ENCODE measurements at places on chromosomes 2 and 18.

DNA sequence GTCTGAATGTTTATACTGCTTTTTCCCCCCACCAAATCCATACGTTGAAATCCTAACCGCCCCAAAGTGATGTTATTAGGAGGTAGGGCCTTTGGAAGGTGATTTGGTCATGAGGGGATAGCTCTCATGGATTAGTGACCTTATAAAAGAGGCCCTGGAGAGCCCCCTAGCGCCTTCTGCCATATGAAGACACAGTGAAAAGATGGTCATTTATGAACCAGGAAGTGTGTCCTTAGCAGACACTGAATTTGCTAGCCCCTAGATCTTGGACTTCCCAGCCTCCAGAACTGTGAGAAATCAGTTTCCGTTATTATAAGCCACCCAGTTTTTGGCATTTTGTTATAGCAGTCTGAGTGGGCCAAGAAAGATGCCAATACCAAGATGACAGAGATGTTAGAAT, 7.2 kb upstream of the TSN start:
- DNase-seq, result no peak

- no peak for DNase-seq
Measured at GRCh38 chr2:128270672-128271596, 47.7 kb downstream of the HS6ST1 start.

GRCh38 chr2:215685238-215685990, 249.5 kb upstream of the FN1 start:
- peak; percentile 36 for DNase-seq

GRCh38 chr2:31151501-31151900, 13.3 kb upstream of the GALNT14 start:
- no peak for DNase-seq

GRCh38 chr2:47803363-47803762, 20.4 kb downstream of the MSH6 start:
- DNase-seq, result no peak

GRCh38 chr2:191064590-191064989, 50.6 kb upstream of the STAT1 start:
- no peak for DNase-seq

DNA sequence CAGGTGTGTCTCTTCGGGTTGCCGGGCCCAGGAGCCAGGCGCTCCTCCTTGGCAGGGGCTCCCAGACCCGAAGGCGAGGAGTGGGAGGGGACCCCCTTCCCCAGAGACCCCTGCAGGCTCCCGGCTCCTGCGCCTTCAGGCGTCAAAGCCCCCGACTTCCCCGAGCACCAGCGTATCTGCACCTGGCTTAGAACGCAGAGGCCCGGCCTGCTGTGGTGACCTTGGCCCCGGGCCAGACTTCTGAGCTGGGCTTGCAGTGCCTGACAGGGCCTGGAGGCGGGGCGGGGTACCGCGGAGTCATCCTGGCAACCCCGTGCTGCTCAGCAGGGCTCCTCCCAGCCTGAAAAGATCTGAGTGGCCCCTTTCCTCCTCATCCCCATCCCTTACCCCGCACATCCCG, 27.0 kb downstream of the SKA1 start:
- no peak for DNase-seq

- no peak for DNase-seq
Measured at GRCh38 chr2:144493027-144493809, 26.7 kb downstream of the ZEB2 start.

DNA sequence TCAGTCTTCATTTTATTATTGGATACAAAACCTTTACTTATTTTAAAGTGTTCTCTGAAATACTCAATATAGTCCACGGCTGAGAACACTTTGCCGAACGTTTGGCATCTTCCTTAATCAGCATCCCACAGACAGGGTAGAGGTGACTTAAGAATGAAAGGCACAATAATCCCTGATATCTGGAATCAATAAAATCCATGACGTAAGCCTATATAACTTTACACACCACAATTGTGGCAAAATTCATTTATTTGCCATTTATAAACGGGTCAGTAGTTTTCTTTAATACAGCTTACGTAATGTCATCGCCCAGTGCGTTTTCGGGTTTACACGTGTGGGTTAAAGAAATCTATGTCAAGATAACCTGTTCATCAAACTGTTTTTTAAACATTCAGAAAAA, 1.3 kb downstream of the MGAT4A start:
- no peak for DNase-seq

DNA sequence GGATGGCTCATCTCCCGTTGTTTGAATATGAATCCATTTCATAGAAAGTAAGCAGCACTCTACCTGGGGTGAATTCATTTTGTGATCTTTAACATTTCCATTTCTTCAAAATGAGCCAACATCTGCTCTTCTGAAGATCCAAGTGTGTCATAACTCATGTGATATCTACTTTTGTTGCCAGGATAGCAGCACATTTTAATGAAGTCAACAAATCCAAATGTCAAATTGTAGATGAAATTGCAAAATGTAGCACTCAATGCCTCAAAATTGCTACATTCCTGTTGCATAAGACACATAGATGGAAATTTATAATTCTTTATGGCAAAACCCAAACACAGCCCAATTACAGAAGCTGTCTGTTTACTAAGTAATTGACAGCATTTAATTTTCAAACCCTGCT, 360.7 kb downstream of the TMX3 start:
- no peak for DNase-seq

GRCh38 chr2:54310961-54311360, 54.9 kb upstream of the TSPYL6 start:
- DNase-seq, result no peak

GRCh38 chr2:102116630-102117471, 25.7 kb upstream of the IL1R1 start:
- DNase-seq, result no peak

DNA sequence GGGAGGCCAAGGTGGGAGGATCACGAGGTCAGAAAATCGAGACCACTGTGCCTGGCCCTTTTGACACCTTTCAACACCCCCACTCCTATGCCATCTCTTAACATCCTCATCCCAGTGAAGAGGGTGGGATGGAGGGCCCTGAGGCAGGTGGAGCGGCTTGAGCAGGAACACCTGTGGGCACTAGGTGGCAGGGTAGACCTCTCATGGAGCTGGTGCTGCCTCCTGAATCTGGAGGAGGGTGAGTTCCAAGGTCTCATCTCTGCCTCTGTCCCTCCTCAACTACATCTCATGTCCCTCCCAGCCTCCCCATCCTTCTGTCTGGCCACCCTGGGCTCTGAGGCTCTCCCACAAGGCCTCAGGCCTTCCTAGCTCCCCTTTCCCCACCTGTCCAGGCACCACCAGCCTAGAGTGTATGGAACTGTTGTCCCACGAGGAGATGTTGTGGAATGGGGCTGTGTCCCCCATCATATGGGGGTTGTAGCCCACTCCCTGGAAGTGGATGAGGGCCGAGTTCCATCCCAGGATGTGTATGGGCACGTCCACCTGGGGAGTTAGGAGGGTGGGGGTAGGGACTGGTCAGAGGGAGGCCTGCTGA, 17.0 kb upstream of the CRYBA2 start:
- no peak for DNase-seq

- DNase-seq, result no peak
Measured at GRCh38 chr2:58967736-58968135, 726.6 kb upstream of the FANCL start.

- DNase-seq, result no peak
Measured at GRCh38 chr2:121998751-121999150, 243.3 kb downstream of the TSN start.

- DNase-seq, result no peak
Measured at GRCh38 chr2:44545005-44545404, 183.3 kb downstream of the CAMKMT start.

DNA sequence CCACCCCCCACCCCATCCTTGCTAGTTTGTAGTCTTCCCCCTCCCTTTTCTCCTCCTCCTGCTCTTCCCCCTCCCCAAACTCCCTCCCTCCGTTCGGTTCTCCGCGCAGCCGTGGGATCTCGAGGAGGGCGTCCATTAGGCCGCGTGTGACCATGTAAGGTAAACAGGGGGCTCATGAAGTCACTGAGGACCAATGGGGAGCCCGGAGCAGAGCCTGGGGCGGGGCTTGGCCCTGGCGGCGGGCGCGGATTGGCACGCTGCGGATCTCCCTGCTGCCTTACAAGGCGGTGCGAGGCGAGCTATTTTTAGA, 246 bp upstream of the KLF7 start:
- peak; percentile 100 for DNase-seq

GRCh38 chr2:113677330-113677729, 50.3 kb downstream of the RABL2A start:
- DNase-seq, result no peak

DNA sequence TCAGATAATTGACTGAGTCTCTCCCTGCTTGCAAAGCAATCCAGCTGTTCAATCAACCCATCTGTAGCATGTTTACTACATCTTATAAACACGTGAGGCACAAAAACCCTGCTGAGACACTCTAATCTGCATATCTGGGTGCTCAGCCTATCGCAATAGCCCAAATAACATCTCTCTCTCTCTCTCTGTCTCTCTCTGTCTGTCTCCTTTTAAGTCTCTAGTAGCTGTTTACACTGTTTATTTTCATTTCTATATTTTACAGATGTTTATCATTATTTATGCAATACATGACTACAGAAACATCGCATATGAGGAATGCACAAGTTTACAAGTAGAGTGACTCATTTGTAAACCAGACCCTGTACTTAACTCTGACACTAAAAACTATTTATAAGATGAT, 422.1 kb upstream of the DSEL start:
- no peak for DNase-seq

DNA sequence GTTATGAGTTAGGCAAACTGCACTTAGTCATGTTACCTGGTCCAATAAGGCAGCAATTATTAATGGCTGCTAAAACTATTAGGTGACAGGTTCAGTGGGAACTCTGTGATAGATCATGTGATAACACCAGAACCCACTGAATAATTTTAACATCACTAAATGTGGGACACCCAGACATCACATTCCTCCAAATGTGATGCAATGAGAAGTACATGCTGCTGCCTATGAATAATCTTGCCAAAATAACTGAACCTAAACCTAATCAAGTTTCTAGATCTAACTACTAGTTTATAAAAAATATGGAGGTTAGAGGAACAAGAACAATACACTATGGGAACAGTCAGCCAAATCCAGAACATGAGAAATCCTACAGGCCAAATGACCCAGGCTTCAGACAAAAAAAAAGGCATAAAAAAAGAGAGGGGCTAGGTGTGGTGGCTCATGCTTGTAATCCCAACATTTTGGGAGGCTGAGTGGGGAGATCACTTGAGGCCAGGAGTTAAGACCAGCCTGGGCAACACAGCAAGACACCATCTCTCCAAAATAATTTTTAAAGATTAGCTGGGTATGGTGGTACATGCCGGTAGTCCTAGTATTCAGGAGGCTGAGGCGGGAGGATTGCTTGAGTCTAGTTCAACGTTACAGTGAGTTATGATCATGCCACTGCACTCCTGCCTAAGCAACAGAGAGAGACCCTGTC, 7.0 kb upstream of the ACTR2 start:
- no peak for DNase-seq

DNA sequence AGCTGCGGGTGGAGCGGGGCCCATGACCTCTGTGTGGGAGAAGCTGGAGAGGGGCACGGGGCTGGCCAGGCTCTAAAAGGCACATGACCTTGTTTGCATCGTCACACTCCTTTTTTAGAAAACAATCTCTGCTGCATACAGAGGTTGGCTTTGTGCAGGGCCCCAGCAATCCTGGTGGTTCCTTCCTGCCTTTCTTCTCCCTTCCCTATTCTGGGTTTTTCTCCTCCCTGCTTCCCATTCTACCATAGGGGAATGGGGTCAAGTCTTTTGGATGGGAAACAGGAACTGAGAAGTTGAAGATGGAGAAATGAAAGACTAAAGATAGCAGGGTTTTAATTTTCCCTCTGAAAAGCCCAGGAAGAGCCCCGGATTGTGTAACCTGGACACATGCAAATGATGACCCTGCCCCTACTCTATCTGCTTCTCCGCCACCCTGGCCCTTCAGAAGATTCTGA, 53.9 kb downstream of the ASAP2 start:
- DNase-seq, result no peak

- DNase-seq, result no peak
Measured at GRCh38 chr2:237261327-237261726, 152.6 kb downstream of the COL6A3 start.

- no peak for DNase-seq
Measured at GRCh38 chr2:128269990-128270671, 48.5 kb downstream of the HS6ST1 start.

DNA sequence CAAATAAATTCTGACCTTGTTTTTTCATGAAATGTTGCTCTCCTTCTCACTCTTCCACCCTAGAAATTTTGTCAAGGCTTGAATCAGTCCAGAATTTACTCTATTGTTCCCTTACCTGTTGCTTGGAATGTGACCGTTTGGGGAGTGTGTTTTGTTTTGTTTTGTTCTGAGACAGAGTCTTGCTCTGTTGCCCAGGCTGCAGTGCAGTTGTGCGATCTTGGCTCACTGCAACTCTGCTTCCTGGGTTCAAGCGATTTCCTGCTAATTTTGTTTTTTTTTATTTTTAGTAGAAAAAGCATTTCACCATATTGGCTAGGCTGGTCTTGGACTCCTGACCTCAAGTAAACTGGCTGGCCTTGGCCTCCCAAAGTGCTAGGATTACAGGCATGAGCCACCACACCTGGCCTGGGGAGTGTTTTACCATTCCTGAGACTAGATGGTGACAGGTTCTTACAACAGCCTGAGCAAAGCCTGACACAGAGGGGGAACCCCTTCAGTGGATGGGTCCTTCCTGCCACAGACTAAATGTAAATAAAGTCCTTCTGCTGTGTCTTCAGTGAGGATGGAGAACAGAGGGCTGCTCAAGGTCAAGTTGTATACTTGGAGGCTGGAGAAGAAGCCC, 52.0 kb downstream of the HAUS1 start:
- DNase-seq, result no peak
